NB4 (cell line): ENCODE measurements at places on chromosomes 4 and X.
A peak's percentile ranks its signal among the peaks of the same experiment; 100 is the strongest.

DNA sequence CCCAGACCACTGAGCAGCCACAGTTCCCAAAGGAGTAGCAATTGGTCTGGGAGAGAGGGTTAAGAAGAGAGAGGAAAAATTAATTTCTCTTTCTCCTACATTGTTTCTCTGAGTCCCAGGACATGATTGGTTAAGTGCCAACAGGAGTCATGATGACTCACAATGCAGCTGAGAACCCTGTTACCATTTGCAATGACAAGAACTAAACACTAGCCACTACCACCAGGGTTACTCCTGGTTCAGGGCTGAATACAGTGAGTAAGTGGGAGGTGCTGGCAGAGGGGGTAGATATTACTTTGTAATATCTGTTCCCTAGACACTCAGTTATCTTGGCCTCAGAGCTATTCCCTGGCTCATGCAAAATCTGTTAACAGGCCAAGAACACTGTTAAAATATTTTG, 18.0 kb downstream of the ETDC start:
- no peak for DNase-seq

DNA sequence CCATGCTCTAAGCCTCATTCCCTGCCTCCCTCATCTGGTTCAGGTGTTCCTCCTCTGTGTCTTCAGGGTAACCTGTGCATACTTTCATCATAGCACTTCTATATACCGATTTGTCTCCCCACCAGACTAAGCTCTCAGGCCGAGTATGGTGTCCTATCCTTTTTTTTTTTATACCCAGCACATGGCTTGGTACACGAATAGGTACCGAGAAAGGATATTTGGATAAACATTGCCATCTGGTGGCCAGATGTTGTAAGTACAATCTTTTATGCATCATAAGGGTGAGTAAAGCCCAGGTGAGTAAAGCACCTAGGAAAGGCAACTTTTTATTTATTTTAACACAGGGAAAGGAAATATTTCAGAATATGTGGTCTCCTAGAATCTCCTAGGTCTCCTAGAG, 68.4 kb downstream of the MID2 start:
- peak; percentile 53 for DNase-seq

- DNase-seq: peak; percentile 29
These were observed 73.4 kb upstream of the STOX2 start for GRCh38 chr4:183831683-183832082.

DNA sequence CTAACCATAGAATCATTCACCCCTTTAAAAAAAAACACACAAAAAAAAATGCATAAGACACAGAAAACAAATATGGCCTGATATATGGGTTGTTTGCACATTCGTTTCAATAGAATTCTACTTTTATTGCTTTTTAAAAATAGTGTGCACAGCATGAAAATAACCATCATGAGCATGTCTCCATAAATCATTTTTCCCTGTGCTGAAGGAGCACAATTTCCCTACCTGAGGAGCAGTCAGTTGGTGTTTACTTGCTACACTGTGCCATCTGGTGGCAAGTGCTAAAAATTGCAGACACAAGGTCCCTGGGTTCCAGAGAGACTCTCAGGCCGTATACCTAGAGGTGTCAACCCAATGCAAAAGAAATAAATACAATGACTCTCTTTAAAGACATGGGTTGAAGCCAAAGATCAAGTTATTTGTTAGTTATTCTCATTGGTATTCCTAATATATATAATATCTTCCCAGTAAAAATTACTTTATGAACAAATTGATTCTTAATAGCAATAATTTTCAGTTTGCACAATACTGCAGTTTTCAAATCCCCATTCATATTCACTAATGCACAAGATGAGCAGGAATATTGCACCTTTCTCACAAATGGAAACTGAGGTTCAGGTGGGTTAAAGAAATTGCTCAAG, 551.4 kb downstream of the IQCM start:
- peak; percentile 55 for DNase-seq

DNA sequence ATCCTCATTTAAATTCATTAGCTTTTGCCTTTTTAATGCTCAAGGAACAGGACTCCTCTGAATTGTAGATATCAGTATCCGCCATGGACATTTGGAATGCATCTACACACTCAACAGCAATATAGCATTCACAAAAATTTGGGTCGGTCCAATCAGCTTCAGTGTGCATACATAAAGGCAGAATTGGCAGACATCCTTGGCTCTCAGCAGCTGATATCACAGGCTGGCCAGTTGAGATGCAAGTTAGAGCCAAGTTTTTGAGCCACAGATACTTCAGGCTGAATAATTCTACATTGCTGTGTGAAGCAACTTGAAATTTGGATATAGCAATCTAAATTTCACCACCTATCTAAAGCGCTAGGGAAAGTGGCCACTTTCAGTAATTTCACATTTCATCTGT, 821.1 kb downstream of the PCDH19 start:
- DNase-seq: no peak

GRCh38 chr4:3807822-3808496, 41.8 kb downstream of the ADRA2C start:
- DNase-seq: no peak

DNA sequence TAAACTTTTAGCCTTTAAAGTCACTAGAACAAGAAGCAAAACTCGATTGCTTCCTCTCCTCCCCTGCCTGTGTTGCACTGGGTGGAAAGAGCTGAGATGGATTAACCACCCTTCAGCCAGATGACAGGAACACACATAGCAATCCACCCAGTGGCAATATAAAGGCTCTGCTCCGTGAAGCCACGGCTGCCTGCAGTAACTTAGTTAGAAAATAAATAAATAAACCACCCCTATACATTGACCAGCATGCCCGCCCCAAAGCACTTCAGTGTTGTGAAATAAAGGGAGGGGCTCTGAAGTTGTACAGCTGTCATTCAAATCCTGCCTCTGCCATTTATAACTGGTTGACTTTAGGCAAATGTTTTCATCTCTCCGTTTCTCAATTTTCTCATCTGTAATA, 217.1 kb upstream of the LDB2 start:
- peak; percentile 11 for DNase-seq

DNA sequence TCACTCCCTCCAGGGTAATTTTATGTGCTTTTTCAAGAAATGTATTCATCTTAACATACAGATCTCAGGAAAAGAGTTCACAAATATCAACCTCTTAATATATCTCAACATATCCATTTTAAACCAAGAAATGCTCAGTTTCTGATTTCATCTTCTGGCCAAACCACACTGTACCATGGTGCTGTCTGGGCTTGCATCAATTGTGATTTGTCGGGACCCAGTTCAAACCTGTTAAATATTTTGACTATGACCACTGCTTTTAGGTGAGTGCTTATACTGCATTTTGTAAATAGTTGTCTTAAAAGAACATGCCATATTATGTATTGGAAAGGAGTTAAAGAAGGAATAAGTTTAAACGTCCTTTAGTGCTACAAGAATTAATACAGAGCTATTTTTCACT, 352.1 kb downstream of the SPOCK3 start:
- DNase-seq: no peak

DNA sequence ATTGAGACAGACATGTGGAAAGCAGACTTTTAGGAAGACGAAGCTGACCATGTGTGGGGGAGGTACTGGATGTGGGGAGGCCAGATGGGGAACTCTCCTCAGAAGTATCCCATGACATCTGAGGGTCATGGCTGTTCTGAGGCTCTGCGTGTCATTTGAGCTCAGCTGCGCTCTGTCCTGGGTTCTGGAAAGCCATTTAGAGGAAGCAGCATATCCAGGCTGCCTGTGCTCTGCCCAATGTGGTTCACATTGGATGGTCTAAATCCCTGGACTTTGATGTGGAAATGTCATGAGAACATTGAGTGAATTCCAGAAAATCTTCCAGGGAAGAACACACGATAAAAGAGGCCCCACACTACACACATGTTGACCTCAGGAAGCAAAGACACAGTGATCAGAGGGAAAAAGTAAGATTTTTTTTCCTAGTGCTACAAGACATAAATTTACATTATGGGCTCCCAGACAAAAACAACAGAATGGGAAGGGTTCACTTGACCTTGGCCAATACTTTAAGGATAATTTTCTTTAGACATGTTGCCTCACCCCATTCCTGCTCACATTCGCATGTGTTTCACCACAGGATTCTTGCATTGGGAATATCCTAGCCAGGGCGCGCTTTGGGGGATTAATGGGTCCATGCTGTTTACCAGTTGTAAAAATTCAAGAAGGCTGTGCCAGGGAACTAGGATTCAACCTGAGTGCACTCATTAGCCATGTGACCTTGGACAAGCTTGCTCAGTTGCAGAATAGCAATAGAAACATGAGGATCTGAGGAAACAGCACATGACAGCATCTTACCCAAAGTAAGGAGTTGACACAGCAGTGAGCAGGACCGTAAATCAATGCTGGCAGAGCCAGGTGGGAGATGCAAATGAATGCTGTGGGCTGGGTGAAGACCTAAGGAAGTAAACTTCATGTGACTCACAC, 73.2 kb upstream of the C1QTNF7 start:
- no peak for DNase-seq

- no peak for DNase-seq
These were observed 179.4 kb downstream of the DHRSX start for GRCh38 chrX:2321411-2321810.
